ENCODE measurements at places on chromosomes 11 and 22.

GRCh38 chr22:36409911-36410756 is 22.4 kb upstream of the MYH9 start:
- peak; percentile 87 for DNase-seq

GRCh38 chr11:113885897-113886296 is 10.5 kb upstream of the USP28 start:
- no peak for DNase-seq

- DNase-seq = no peak
These were observed 70.8 kb downstream of the WNT7B start for GRCh38 chr22:45905924-45906865.

DNA sequence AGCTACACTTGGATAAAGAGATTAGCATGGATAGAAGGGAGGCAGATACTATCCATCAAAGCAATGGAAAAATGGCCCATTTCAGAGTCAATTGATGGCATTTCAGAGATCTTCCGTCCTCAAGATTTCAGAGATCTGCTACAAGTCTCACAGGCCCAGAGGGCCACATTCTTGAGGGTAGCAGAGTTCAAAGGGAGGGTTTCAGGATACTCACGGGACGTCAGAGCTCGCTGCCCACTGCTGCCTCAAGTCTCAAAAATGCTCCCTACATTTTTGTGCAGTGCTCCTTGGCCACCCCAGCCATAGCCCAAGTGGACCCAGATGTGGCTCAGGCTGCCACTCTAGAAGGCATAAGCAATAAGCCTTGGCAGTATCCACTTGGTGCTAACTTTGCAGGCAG is 24.9 kb downstream of the RTL6 start:
- no peak for DNase-seq

GRCh38 chr11:98300719-98301118 is 720.0 kb upstream of the CNTN5 start:
- no peak for DNase-seq

DNA sequence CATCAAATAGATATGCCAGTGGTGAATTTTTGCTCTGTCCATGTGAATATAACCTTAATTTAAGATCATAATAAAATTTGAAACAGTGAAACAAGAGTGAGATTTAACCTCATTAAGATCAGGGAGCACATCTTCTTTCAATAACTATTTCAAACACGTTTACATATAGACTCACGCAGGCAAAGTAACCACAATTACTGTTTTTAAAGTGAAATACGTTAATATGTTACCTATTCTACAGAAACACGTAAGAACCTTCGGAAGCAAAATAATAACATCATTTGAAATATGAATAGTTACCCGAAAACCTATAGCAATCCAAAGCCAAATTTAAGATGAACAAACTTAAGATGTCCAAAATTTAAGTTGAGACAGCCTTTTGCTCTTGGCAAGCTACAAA is 136.2 kb upstream of the ZC3H12C start:
- no peak for DNase-seq

DNA sequence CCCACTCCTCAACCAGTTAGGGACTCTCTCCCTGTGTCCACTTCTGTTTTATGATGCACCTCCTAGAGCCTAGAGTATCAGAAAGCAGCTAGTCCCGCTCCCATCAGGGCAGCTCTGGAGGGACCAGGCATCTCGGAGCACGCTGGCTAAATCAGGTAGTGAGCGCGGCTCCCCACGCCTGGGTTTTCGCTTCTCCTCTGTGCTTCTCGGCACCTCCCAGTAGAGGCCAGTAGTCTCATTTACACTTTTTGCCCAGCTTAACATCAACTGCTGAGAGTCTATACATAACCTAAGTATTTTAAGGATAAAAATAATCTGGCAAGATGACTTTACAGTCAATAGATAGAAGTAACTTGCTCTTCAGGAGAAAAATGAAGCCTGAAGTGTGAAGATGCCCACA is 473.8 kb downstream of the OPCML start:
- no peak for DNase-seq

GRCh38 chr11:118846181-118846935 is 37.3 kb upstream of the CXCR5 start:
- no peak for DNase-seq

- DNase-seq = no peak
These were observed 131.7 kb downstream of the VPREB1 start for GRCh38 chr22:22376352-22376706.

GRCh38 chr11:121163658-121164308 is 62.7 kb downstream of the TECTA start:
- no peak for DNase-seq

DNA sequence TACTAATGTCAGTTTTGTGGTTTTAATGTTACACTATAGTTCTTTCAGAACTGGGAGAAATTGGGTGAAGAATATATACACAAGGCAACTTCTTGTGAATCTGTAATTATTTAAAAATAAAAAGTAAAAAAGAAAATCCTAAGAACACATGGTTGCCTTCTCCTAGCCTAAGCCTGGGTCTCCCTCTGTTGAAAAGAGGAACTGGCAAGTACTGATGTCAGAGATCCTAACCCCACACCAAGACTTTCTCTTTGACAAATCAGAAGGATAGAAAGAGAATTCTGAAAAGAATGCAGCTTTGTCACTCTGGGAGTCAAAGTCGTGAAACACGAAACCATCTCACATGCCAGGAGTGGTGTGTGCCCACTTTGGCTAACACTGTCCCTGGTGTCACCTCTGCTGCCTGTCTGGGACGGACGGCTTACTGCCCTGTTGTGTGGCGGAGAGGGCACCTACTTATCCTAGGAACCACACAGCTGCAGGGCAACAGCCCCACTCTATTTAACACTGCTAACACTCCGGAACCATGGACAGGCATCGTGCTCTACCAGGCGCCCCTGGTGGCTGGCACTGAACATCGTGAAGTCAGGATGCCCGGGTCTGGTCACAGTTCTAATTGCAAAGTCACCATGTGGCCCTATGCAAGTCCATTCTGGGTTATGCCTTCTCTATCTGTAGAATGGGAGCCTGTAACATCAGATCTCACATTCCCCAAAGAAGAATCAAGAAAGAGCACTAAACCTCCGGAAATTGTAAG is 108.7 kb upstream of the CD82 start:
- DNase-seq = no peak

DNA sequence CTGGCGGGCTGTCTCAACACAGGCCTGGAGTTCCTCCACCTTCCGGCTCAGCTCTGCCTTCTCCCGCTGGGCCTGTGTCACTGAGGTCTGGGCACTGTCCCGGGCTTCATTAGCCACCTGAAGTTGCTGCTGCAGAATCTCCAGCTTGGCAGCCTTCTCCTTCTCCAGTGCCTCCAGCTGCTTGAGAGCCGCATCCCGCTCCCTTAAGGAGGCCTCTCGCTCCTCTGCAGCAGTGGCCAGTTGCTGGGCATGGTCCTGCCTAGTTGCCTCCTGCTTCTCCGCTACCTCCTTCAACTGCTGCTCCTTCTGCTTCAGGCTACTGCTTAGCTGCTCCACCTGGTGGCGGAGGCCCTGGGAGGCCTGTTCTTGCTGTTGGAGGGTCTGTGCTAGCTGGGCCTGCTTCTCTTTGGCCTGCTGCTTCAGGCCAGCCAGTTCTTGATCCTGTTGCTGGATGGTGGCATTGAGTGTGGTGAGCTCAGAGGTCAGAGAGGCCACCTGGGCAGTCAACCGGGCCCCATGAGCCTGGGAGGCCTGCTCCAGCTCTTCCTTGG is 16.9 kb downstream of the IL18BP start:
- DNase-seq = no peak

DNA sequence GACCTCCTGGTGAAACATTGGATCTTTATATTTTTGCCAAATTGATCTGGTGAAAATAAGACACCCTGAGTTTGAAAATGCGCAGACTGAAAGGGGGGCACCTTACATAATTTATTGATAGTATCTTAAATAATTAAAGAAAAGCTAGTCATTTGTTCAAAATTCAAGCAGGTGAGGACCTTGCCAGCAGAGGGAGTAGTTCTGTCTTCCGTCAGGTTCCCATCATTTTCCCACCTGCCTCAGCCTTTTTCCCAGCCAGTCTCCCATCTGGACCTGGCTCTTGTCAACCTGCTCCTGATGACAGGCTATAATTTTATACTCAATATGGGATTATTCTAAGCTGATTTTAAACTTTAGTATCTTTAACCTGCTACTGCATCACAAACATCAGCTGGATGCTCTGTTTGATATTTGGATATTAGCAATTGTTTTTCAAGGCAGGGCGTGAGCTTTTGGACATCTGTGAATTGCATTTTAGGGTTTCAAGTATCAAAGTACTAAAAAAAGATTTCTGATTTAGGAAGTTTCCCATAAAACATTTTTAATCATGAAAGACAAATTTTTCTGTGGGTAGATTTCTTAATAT is 132.0 kb downstream of the ELP4 start:
- no peak for DNase-seq

DNA sequence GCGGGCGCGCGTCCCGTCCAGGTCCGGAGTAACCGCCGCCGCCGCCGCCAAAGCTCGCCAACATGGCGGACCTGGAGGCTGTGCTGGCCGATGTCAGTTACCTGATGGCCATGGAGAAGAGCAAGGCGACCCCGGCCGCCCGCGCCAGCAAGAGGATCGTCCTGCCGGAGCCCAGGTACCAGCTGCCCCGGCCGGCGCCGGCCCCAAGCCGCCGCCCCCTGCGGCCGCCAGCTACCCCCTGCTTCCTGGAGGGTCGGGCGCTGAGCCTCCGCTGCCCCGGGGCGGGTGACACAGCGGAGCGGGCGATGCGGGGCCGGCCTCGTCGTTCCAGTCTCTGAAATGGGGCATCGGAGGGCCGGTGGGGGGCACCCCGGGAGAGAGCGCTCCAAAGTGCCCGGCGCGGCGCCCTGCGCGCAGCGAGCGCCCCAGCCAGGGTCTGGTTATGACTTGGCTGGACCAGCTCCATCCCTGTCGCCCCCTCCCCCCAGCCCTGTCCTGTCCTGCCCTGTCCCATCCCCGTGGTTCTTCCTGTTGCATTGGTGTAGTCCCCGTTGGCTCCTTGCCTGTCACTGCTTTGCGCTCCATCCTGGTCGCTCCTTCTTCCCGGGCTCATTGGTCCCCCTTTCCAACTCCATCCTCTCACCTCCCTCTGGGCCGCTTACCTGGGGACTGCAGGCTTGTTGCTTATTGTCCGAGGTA is 653 bp downstream of the GRK3 start:
- DNase-seq = peak; percentile 45

DNA sequence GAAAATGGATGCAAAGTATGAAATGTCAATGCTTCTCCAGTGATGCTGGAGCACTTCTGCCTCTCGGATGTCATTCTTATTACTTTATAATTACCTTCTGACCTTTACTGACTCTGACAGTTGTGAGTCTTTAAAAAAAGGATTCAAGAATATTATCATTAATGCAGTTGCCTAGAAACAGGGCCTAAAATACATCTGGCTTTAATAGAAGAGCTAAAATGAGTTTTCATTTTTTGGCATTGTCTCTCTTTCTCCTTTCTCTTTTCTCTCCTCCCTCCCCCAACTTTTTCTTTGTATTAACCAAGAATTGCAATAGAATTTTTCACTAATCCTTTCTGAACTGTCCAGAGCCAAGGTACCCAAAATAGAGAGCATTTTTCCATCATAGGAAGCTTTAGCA is 45.9 kb downstream of the FDX1 start:
- DNase-seq = no peak

GRCh38 chr11:113664069-113664980 is 41.8 kb downstream of the TMPRSS5 start:
- no peak for DNase-seq

DNA sequence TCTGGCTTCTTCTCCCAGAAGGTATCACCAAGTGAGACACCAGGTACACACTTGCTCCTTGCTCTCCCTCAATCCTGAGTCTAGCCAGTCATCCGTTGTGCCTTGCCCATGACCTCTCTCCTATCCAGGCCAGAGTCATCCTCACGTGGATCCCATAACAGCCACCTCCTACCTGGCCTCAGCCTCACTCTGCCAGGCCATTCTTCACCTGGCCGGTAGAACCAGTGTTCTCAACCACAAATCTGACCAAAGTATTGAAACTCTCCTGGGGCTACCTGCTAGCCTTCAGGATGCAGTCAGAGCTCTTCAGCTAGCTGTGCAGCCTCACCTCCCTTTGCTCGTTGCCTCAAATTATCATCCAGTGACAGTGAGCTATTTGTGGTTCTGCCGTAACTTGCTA is 37.7 kb downstream of the CHRDL2 start:
- no peak for DNase-seq

- DNase-seq = peak; percentile 53
These were observed 191.8 kb upstream of the E2F8 start for GRCh38 chr11:19432370-19433061.

- no peak for DNase-seq
These were observed 95.3 kb downstream of the NTM start for GRCh38 chr11:131465746-131466145.

DNA sequence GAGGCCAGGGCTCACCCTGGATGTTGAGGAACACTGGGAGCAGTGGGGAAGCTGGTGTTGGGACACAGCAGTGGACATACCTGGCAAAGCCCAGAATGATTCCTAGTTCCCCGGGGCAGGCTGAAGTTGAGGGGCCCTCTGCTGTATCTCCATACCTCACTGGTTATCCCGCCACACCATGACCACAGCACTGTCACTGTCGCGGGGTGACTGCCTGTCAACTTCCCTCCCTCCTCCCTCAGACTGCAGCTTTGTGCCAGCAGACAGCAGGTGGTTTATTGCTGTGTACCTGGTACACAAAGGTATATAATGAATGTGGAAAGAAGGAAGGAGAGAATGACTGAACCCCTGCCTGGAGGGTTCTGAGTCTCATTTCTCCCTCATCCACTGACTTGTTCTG is 318.7 kb downstream of the TMEM135 start:
- no peak for DNase-seq

- DNase-seq = no peak
These were observed 161.4 kb downstream of the METTL15 start for GRCh38 chr11:28269586-28269985.

DNA sequence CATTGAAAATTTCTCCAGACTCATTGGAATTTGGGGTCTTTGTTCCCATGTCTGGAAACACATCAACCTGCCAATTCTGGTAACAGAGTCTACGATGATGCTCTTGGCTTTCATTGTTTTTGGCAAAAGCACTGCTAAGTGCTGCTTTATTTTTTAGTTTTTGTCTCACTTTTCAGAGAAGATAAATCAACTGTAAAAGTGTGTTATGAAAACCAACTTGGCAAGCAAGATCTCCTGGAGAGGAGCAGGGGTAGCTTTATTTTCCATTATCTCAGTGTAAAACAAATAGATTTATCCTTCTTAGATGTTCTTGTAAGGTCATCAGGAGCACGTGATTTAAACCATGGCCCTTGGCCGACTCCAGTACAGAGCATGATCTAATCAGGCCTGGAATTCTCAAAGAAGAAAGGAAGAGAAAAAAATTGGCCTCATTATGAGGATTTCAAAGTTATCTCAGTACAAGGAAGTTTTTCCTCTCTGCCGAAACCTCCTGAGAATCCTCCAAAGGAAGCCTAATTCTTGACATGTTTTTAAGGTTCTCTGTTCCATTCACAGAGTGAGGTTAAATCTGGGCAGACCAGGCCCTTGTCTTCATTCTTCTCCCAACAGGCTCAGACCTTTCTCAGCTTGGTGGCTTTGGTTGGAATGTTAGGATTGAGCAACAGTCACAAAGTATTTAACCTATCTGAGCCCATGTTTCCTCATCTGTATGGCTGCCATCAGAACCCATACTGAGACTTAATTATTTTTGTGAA is 16.4 kb upstream of the PAMR1 start:
- DNase-seq = no peak

GRCh38 chr22:45918459-45919370 is 58.2 kb downstream of the WNT7B start:
- DNase-seq = no peak

GRCh38 chr11:73538381-73538872 is 59.5 kb downstream of the FAM168A start:
- peak; percentile 26 for DNase-seq

GRCh38 chr11:102518296-102519094 is 12.1 kb downstream of the MMP7 start:
- no peak for DNase-seq

- no peak for DNase-seq
These were observed 117.1 kb downstream of the MRTFA start for GRCh38 chr22:40519284-40519947.

Data from germinal center (tissue), 1 donor.